ENCODE measurements at places on chromosomes 6 and 20.
A peak's percentile ranks its signal among the peaks of the same experiment; 100 is the strongest.

GRCh38 chr6:107811591-107812218 lies 12.4 kb downstream of the SCML4 start:
- peak; percentile 29 for DNase-seq

- no peak for DNase-seq
These were observed 78.9 kb upstream of the HEY2 start for GRCh38 chr6:125670568-125670967.

DNA sequence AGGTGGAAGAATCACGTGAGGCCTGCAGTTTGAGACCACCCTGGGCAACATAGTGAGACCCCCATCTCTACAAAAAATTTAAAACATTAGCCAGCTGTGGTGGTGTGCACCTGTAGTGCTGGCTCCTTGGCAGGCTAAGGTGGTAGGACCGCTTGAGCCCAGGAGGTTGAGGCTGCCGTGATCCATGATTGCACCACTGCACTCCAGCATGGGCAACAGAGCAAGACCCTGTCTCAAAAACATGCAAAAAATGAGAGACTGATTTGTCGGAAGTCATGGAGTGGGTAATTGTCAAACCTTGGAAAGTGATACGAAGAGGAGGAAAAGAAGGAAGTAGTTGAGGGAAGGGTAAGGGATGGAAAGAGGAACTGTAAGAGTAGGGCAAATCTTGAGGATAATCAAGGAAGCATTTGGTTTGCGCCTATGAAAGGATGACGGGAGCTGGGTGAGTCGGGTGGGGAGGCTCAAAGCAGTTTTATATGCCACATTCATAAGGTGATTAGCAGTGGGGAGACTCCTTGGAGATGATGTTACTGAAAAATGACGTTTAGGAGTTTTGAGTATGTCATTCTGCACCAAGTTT lies 14.5 kb downstream of the L3MBTL3 start:
- DNase-seq: no peak

DNA sequence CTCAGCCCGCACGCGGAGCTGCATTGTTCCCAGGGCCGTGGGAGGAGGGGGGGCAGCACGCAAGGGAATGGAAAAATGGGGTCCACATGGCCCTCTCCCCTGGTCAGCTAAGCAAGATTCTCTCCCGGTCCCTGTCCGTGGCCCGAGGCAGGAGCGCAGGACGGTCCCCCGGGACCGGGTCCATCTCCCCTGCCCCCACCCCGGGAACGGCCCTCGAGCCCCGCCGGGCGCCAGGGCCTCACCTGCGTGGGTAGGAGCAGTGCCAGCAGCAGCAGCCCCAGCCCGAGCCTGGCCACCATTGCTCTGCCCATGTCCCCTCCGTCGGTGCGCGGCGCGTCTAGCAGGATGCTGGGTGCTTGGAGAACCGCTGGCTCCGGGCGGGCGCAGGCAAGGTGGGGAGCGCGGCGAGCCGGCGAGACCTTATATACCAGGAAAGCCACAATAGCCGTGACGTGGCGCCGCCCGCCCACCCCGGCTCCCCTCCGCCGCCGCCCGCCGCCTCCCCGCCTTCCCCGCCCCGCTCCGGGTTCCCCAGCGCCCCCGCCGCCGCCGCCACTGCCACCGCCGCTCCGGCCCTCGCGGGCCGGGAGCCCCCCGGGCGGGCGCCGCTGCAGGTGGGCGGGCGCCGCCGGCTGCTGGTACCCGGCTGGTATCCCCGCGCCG lies at the start of gene CD24:
Gene CD24, minus strand, starts transcription at position 394 of the 663 bp plus-strand sequence. Its CDS starts 83 bp downstream, at position 311.
- DNase-seq: peak; percentile 51

DNA sequence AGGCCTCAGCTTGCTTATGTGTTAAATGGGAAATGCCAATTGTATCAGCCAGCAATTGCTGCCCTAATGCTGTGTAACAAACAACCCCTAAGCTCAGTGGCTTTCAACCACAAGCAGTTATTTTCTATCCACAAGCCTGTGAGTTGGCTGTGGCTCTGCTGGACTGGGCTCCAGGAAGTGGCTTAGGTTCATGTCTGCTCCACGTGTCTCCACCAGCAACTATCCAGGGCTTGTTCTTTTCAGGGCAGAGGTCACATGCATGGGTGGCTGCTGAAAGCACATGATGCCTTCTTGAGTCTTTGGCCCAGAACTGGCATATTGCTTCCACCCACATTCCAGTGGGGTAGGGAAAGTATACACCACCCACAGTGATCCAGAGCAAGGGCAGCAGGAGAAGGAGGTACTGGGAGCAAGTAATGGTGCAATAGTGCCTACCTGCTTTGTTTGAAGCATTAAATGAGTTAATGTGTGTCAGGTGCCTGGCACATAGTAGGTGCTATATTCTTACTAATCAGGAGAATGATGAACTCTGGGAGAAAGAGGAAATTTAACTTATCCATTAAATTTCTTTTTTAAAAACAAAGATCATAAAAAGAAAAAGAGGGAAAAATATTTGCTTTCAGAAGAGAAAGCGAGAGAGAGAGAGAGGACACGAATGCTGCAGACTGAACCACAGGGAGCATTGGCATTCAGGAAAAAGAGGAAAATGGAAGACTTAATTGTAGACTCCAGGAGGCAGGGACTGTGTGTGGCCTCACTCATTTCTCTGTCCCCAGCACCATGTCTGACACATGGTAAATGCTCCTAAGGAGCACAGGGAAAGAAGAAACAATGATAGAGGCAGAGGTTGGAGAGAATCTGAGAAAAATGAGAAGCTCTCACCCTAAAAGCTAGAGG lies 25.2 kb upstream of the RNF24 start:
- no peak for DNase-seq

DNA sequence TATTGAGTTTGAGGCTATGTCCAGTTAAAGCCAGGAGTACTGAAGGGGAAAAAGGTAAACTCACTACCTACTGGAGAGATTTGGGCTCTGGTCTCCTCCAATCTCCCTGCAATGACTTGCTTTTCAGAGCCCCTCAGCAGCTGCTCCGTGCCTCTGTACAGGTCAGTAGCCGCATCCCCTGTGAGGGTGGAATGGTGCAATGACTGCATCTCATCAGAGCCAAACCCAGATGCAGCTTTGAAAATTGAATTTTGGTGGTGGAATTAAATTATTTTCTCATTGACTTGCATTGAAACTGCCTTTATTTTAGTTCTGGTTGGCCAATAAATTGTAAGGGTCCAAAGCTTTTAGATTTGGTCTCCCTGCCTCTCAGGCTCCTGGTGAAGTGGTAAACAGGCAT lies 166.7 kb downstream of the DLL1 start:
- no peak for DNase-seq

Data from RWPE1 (cell line).